ENCODE measurements at places on chromosomes 2 and 18. TPM values are rescaled to one million over a fixed set of nuclear protein-coding genes. Genes with fewer than 3 reads are reported as not detected.

- DNase-seq: no peak
Observed at GRCh38 chr18:63131959-63132818, 187.4 kb downstream of the BCL2 start.

DNA sequence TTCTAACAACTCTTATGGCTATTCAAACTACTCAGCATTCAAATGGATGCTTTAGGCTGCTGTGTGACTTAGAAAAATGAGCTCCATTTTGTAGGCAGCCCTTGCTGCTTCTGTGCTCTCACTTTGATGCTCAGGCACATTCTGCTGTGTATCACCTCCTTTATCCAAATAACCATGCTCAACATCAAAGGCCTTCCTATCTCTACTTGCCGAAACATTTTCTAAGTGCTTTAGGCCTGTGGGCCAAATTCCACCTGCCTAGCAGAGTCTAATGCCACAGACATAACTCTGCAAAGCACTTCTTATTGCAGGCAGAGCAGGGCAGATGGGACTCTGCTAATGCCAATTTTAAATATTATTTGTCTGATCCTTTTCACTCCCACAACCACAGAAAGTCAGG, 397.4 kb downstream of the RND3 start:
- DNase-seq: no peak

GRCh38 chr2:166180951-166181812, 53.4 kb upstream of the SCN1A start:
- DNase-seq: peak; percentile 14

DNA sequence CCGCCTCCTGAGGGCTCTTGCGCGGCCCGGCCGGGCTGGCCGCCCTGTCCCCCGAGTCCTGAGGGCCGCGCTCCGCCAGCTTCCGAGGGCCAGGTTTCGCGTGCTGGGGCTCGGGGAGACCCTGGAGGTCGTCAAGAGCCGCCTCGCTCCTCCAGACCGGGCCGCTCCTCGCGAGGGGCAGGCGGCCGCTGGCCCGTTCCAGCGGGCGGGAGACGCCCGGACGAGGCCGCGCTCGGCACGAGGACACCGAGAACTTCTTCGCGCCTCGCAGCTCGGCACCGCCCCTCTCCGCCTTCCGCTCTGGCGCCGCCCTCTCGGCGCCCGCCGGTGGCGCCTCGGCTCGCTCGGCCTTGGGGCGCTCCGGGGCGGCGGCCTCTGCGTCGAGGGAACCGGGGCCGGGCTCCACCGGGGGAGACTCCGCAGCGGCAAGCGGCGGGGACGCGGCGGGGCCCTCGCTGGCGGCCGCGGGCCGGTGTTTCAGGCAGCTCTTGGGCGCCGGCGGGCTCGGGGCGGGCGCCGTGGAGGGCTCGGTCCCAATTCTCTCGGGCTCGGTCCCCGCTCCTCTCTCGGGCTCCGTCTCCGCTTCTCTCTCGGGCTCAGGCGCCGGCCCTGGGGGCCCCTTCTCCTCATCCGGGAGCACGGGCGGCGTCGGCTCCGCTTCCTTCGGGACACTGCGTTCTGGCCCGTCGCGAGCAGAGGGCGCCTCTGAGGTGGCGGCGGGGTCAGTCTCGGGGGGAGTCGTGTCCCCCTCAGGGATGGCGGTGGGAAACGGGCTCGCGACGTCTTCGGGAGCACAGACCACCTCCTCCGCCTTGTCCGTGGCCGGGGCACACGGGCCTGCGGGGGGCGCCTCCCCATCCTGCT, 91.6 kb upstream of the MGAT4A start:
- DNase-seq: peak; percentile 66

GRCh38 chr2:58896638-58897037, 655.5 kb upstream of the FANCL start:
- no peak for DNase-seq

DNA sequence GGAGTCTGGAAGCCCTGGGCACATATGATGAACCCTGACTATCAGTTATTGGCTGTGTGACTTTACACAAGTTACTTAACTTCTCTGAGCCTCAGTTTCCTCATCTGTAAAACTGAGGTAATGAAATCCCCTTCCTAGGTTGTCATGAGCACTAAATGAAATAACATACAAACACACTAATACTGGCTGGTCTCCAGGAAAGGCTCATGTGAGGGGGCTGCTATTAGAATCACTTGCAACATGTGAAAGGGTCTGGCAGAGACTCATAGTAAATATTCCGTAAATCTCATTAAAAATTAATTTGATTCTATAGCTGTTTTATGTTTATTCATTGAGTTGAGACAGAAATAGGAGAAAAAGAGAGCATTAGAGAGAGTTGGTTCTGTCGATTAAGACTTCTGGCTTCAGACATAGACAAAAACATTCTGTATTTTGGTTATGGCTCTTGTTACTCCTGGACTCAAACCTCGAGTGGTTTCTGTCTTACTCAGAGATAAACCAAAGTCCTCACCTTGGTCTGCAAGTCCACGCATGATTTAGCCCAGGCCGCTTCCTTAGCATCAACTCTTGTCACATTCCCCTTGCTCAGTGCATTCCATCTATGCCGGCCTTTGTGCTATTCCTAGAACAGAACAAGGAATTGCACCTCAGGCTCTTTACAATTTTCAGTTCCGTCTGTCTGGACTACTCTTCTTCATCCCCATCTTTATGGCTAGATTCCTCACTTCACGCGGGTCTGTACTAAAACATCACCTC, 139.1 kb downstream of the NXPH2 start:
- DNase-seq: no peak

DNA sequence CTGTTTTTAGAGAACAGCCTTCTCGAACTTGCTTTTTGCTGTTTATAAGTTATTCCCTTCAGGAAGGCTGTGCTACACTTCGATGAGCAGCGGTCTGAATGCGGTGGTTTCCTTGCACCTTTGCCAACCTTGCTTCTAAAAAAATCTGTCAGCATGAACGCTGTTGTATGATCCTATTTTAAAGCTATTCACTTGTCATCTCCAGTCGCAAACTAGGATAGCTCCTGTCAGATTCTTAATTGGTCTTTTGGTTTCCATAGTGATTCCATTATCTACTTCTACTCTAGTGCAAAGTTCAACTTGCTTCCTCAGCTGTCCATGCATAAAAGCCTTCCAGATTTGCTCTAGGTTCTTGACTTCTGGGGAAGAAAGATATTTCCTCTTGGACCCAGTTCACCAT, 76.3 kb upstream of the GALNT3 start:
- no peak for DNase-seq

DNA sequence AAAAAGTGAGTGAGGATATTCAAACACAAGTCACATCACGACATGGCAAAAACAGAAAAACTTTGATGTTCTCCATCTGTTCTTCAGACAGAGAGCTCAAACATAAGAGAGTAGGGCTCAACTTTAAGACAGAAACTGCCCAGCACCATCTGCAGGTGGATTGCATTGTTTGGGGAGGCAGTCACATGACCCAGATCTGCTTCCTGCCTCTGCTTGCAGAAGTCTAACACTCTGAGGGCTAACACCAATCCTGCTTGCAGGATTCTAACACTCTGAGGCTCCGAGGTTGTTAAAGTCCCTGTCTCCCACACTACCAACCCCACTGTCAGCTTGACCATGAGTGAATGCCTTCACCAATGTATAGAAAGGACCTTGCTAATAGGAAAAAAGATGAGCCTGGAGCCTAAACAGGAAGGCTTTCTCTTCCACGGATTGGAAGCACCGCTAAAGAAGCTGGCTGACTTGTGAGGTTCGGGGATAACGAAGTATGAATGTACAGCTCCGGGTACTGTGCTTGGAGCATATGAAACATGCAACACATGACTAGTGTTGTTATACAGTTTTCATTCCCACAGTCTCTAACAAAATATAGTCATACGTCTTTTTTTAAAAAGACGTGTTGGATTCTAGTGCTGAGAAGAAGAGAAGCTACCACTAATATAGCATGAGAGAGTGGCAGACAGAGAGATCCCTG, 176.6 kb upstream of the CREB1 start:
- DNase-seq: peak; percentile 35

DNA sequence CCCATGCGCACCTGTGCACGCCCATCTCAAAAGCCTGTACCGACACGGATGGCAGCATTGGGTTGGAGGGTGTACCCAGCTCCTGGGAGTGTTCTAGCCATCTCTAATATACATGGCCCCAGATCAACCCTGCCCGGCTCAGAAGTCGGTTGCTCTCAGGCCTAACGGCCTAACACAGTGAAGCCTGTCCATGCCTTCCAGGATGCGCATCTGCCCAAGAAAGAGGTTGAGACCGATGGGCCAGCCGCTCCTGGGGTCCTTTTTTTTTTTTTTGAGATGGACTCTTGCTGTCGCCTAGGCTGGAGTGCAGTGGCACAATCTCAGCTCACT, 32.1 kb downstream of the PDIA6 start:
- DNase-seq: no peak

GRCh38 chr2:120396861-120397811, 51.2 kb downstream of the INHBB start:
- DNase-seq: no peak

- no peak for DNase-seq
Observed at GRCh38 chr2:135095591-135095990, 43.5 kb downstream of the RAB3GAP1 start.

DNA sequence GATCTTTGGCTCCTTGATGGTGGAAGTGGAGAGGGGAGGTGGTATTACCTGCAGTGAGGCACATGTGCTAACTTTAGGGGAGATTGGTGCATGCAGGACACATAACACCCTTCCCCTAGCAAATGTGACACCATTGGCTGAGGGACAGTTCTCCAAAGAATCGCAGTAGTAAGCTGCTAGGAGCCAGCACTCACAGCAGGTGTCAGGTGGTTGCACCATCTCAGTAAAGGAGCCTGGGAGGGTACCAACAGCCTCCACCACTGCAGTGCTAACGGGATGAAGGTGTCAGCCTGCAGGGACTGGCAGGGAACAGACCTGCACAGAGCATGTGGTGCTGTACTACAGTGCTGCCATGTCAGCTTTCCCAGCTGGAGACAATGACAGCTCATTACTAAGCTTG, 127.3 kb upstream of the PIEZO2 start:
- DNase-seq: no peak

GRCh38 chr2:230762317-230762896, 49.8 kb downstream of the CAB39 start:
- DNase-seq: peak; percentile 23

GRCh38 chr2:240985881-240986786, 12.3 kb upstream of the SNED1 start:
- no peak for DNase-seq

Gene CTIF
- 14.5 TPM for total RNA-seq

Gene HOXD9
- not detected for total RNA-seq

Gene DAPL1
- not detected for total RNA-seq

Gene PARD6G
- not detected for total RNA-seq

Gene MFF
- total RNA-seq: 70.4 TPM

All from B cell (primary cell).